ENCODE measurements at places on chromosomes 12 and 14.

GRCh38 chr12:53224897-53225634 is 6.9 kb downstream of the RARG start:
- DNase-seq: no peak

DNA sequence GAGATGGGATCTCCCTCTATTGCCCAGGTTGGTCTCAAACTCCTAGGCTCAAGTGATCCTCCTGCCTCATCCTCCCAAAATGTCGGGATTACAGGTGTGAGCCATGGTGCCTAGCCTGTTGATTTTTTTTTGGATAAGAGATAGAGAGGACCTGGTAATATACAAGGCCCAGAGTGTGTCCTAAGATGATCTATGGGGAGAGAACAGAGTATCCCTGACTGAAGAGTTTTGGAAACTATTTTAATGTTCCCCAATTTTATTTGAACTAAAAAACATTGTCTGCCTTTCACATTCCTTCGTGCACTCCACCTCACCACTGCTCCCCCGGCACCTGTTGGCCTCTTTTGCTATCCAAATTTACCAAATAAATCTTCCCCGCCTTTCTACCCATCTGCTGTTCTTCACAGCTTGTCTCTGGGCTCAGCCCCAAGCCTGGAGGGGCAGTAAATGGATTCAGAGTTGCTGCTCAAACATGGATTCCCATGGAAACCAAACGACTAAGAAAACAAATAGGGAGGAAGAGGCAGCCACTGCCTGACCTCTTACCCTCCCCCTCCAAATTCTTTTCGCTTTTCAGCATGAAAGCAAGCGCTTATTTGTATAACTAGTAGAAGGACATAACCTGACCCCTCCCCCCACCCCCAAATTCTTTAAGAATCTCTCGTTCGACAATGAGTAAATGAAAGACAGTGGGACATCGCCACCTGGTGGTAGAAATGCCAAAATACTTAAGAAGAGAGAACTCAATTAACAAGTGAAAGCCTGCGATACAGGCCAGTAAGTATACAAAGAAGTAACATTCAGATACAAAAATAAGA is 22.6 kb downstream of the OR10G3 start:
- peak; percentile 79 for DNase-seq

- DNase-seq: no peak
These were observed 739 bp upstream of the USP44 start for GRCh38 chr12:95551913-95552516.

DNA sequence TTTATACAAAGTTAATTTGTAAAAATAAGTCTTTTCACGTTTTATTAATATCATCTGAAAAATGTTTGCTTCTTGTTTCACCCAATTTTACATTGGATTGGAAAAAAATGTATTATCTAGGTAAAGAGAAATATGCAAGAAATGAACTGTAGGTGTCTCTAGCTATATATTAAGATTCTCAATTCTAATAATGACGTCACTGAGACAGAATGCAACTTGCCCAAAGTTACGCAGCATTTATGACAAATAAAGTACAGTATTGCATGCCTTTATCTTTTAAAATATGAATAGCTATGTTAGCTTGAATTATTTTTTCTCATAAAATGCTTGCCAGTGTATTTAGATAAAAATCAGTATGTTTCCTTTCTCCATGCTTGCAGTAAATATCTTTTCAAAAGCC is 728.8 kb downstream of the RERGL start:
- no peak for DNase-seq

- no peak for DNase-seq
These were observed 49.0 kb upstream of the MSRB3 start for GRCh38 chr12:65229441-65229840.

GRCh38 chr12:49952391-49953055 is 2.0 kb downstream of the AQP2 start:
- no peak for DNase-seq

DNA sequence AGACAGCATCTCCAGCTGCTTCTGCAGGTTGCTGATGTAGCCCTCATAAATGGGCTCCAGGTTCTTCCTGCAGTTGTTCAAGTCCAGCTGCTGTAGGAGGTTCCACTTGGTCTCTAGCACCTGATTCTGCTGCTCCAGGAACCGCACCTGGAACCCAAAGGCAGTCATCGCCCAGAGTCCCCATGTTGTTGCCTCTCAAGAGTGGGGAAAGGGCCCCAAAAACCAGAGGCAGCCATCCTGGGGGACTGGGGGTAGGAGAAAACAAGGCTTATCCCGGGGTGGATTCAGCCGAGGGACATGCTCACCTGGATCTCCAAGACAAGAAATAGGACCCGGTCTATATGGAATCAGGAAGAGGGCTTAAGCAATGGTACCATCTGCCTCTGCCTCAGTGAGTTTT is 2.3 kb downstream of the KRT72 start:
- no peak for DNase-seq

- DNase-seq: no peak
These were observed 53.6 kb upstream of the ARHGAP5 start for GRCh38 chr14:32023540-32023939.

DNA sequence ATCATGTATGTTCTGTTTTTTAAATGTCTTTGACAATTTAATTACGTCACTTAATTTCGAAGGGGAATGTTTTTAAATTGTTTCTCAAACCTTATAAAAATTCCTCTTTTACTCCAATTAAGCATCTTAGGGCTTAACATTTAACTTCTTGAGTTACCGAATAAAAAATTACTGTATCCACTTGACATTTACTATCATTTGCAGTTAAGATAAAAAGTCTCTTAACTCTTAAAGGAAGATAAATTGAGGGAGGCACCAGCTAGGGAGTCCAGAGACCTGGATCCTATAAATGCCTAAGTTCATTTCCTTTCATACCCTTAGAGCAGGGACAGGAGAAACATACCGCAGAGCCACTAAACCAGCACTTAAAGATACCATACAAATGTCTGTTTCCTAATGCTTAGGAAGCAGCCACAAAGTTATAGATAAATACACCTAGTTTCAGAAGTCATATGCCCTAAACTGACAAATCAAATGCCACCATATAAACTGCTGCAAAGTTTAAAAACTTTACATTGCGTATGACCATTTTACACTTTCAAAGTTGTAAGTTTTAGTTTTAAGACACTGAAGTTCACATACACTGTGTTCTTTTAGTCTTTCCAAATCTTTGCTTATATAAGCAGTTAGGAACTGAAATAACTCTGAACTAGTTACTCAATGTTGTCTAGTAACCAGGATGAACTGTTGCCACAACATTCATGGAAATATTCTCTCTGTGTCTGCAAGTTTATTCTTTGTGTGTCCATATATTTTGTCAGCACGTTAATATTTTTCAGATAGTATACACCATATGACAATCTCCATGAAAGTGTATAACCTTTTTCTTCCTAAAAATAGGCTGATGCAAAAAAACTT is 71.2 kb downstream of the GALNT4 start:
- DNase-seq: no peak

- DNase-seq: no peak
These were observed 653.6 kb downstream of the MED13L start for GRCh38 chr12:115623764-115624334.

DNA sequence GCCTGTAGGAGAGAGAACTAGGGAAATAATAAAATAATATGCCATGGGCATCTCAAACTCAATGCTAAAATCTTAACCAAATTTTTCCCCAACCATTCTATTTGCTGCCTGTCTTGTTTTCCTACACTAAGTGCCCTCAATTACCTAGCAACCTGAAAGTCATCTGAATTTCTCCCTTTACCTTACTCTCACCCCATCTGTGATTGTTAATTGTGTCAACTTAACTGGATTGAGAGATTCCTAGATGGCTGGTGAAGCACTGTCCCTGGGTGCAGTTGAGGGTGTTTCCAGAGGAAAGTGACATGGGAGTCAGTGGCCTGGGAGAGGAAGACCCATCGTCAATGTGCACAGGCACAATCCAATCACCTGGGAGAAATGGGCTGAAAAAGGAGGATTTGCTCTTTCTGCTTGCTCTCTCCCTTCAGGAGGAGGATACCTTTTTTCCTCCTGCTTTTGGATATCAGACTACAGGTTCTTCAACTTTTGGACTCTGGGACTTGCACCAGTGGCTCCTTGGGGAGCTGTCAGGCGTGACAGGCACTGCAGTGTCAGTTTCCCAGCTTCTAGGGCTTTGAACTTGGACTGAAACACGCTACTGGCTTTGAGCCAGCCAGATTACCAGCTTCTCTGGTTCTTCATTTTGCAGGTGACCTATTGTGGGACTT is 100.1 kb downstream of the PPP1R12A start:
- no peak for DNase-seq

- peak; percentile 8 for DNase-seq
These were observed 39.4 kb downstream of the ZFHX2 start for GRCh38 chr14:23512156-23512555.

DNA sequence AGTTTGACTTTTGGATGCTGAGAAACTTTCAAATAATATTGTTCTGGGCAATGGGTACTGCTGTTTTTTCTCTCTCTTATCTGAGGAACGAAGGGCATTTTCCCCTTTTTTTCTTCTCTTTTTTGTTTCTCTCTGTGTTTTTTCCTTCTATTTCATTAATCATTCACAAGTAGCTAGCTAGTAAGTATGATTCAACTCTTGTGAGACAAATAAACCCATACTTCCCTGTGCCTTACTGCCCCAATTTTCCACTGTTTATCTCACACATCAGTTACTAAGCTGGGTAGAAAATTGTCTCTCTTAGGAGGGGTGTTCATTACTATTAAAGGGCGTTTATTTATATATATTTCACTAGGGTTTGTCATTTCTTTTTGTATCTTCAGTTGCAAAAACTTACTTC is 437.6 kb downstream of the RERGL start:
- no peak for DNase-seq

DNA sequence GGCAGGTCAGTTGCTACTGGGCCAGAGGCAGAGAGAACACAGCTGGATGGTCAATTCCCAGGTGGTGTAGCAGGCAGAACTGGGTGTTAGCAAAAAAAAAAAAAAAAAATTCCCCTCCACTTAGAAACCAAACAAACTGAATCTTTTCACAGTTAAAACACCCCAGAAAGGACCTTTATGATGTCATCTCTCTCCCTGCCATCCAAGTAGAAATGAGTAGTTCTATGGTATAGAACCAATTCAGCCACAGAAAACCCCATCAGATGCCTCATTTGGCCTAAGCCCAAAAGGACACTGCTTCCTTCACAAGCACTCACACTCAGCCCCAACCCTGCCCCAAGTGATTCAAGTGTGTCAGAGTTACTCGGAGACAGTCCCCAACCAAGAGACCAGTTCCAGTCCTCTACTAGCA is 230.8 kb downstream of the DPF3 start:
- no peak for DNase-seq

- DNase-seq: no peak
These were observed 127.3 kb upstream of the HIF1A start for GRCh38 chr14:61567838-61568571.

- DNase-seq: no peak
These were observed 8.4 kb upstream of the C12orf75 start for GRCh38 chr12:105322070-105322469.

- DNase-seq: no peak
These were observed 38.0 kb upstream of the BCL7A start for GRCh38 chr12:121983536-121984210.

GRCh38 chr12:89959179-89959578 is 250.5 kb upstream of the ATP2B1 start:
- DNase-seq: no peak

- peak; percentile 55 for DNase-seq
These were observed 53.5 kb upstream of the BEGAIN start for GRCh38 chr14:100640471-100641273.

DNA sequence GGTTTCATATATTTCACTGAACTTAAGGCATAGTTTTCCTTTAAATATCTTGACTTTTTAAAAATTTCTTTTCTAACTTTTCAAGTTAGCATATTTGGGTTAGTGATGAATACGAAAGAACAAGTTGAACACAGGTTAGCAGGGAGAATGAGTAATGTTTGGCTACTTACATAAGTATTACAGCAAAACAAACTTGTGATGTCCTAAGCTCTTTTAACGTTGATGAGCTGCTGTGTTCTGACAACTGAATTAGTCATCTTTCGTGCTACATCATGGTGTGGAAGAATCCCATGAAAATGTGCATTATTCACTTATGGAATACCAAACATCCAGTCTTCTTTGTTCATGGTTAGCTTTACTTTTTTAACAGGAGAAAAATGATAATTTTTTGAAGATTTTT is 36.3 kb upstream of the PDZRN4 start:
- DNase-seq: no peak

- DNase-seq: no peak
These were observed 32.0 kb upstream of the SPPL3 start for GRCh38 chr12:120936197-120936596.

DNA sequence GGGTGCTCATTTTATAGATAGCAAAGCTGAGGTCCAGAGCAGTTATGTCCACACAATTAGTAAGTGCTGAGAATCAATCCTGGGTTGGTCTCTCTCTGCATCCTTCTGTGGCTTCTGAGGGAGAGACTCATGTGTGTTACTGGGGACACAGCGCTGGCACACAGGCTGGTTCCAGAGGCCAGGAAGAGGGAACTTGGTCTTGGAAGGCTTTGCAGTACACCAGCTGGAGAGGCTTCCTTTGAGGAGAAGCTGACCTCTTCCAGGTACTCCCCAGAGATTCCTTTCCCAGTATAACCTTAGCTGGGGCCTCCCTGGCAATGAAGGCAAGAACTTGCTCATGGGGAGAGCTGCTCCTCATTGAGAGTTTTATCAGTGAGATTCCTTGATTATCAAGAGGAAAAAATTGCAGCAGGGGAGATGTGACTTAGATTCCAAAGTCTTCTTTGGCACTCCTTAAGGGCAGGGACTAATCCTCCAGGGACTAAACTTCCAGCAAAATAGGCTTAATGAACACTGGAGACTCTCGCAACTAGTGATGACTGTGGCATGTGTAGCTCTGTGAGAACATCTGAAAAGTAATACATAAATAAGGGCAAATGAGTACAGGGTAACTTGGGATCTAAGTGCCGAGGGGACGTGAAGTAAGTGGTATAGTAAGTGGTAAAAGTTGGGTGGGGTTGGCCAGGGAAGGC is 13.9 kb upstream of the KRT80 start:
- DNase-seq: no peak

DNA sequence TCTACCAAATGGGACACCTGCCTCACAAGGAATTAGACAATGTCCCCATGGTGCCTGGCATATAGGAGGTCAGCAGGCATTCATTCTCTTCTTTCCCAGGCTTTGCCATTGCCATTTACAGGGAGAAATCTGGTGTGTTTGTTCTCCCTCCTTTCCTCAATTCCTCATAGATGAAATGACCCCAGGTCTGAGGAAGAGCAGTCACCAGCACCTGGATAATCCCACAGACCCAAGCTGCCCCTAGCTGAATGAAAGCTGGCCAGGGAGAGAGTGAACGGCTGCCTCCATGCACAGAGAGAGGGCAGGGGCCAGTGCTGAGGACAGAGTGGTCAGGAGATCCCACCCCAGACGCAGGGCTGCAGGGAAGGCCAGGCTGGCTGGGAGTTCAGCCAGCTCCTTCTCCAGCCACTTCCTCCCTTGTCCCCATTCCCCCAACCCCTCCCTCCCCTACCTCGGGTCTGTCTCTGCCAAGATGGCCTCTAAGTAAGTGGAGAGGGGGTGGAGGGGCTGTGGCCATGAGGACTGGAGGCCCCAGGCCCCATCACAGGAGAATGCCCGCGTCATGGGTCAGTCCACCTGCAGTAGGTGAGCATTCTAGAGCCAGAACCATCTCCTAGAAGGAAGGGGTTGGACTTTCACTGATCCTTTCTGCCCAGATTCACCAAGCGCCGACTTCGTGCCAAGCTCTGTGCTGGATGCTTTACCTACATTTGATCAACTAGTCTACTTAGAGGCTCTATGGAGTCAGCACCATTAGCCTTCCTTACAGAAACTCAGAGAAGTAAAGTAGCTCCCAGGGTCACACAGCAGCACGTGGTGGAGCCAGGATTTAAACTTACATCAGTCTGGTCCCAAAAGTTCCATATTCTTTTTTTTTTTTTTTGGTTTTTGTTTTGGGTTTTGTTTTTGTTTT is 2.0 kb upstream of the KRT4 start:
- no peak for DNase-seq

GRCh38 chr14:94467728-94468520 is 8.1 kb downstream of the SERPINA9 start:
- no peak for DNase-seq
